ENCODE measurements at places on chromosomes 7 and 10.

DNA sequence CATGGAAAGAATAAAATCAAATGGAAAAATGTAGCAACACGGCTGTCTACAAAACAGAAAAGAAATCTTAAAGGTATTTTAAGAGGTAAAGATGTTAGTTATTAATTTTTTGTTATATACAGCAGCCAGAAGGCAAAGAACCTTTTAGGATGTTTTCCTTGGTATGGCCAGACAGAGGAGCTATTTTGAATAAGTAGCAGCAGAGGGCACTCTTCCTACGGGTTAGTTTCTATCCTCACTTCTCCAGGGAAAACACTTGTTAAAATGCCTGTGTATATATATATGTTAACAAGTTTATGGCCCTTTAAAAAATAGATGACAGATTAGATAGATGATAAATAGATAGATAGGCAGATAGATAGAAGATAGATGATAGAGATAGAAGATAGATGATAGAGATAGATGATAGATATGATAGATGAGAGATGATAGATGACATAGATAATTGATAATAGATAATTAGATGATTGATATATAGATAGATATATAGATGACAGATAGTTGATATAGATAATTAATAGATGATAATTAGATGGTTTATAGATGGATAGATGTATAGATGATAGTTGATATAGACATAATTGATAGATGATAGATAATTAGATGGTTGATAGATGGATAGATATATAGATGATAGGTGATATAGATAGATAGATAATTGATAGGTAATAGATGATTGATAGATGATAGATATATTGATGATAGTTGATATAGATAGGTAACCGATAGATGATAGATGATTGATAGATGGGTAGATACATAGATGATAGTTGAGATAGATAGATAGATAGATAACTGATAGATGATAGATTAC lies 57.8 kb upstream of the WIPF3 start:
- ATAC-seq = no peak

DNA sequence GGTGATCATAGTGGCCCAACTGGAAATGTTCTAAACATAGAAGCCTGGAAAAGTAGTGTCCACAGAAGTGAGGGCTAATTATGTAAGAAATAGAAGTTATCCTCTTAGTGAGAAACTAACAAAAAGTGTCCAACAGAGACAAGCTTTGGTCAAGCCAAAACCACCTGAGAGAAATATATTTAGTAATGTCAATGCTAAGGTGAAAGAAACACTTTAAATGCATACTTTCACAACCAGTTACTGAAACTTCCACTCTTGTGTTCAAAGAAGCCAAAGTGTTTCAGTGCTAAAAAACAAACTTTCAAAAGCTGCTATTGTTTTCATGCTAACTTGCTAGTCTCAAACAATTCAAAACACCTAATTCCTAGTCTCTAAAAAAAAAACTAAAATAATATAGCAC lies 18.1 kb downstream of the RAB11FIP2 start:
- no peak for ATAC-seq

DNA sequence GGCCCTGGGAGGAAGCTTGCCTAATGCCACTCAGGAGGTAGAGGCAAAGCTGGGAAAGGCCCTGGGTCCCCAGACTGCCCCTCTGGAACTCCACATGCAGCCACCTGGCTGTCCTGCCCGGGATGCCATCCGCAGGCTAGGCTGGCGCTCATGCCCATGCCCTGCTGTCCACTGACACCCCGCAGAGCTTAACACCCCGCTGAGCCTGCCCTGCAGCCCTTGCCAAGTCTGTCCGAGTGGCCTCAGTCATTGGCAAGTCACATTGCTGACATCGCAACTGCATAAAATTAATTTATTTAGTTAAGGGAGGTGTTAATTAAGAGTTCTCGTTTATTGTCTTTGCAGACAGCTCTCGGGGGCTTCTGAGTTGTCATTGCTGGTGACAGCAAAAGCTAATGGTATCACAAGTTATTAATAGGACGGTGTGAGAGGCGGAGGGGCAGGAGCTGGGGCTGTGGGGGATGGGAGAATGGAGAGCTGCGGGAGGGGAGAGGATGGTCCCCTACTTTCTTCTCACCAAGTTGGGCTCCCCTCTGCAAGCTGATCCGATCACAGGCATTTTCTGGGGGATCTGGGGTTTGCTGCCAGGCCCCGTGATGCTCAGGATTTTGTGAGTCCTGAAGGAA lies 55.6 kb upstream of the PCBD1 start:
- ATAC-seq = no peak

- ATAC-seq = no peak
Observed at GRCh38 chr10:131162866-131163843, 148.4 kb downstream of the TCERG1L start.

DNA sequence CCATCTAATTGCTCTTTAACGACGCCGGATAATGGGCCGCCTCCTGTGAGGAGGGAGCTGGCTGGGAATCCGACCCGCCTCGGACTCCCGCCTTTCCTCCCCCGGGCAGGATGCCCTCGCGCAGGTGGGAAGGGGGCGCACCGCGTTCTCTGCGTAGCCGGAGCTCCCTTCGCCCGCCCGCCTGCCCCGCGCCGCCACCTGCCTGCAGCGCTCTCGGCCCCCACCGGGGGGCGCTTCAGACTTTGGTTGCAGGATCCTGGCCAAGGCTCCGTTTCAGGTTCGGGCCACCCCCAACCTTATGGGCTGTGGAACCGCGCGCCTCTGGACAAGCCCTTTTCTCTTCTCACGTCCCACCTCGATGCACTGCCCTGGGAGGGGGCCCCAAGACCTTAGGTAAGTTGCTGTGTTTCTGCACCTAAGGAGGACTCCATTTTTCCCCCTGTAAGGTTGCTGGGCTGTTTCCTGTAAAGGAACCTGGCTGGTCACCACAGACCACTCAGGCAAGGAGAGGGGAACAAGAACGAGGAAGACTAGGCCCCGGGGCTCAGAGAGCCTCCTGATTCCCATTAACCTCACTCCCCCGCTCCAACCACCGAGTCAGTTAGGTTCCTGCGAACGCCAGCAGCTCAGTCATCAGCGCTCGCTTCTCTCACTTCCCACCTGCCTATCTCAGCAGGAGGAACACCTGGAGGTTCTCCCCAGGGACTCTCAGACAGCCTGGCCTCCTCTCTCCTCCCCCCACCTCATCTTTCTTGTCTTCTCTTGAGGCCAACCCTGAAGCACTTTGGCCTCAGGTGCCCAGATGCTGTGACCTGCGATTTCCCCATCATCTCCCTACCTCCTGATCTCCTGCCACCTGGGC lies 11.3 kb upstream of the KAZALD1 start:
- ATAC-seq = peak; percentile 64

DNA sequence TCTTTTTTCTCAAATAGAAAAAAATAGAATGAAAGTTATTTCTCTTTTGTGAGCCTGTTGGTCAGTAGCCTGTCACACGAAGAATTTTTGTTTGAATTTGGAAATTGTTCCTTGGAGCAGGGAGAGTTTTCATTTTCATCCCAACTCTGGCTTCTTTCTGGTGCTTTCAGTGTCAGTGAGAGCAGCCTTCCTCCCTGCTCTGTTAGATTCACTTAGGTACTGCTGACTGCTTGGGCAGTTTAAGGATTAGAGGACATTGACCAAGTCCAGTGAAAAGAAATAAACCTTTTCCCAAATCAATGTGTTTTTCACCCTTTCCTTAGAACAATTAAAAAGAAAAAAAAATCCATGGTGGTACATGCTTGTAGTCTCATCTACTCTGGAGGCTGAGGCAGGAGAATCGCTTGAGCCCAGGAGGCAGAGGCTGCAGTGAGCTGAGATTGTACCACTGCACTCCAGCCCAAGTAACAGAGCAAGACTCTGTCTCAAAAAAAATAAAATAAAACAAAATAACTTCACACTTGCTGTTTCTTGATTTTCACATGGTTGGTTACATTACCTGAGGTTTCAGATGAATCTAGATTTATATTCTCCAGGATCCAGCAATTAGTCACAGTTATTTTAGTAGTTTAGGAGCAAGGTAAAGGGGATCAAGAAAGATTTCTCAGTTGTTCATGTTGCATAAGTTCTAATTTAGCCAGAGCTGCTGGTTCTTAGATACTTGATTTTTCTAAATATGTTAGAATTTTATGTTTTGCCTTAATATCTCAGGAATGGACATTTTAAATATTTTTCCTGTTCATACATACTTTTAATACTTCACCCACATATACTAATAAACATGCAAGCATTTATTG lies 63.1 kb downstream of the ZNRF2 start:
- no peak for ATAC-seq

GRCh38 chr10:74898201-74898976 lies 72.0 kb downstream of the KAT6B start:
- peak; percentile 60 for ATAC-seq

DNA sequence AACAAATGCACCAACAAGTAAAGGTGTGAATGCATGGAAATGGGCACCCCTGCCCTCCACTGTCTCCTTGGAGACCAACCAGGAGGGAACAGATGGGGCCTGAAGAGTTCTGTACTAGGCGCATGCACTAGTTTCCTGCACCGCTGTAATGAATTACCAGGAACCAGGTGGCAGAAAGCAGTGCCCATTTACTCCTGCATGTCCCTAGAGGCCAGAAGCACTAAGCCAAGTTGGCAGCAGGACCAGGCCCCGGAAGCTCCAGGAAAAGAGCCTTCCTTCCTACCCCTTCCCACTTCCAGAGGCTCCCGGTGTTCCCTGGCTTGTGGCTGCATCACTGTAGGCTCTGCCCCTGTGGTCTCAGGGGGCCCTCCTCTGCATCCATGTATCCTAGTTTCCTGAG lies 237.5 kb upstream of the PPP2R2D start:
- no peak for ATAC-seq

Measured in stimulated activated memory B cell treated with anti-CD40 and anti-IgM and Interleukin-4, amounts not matched to agents 10 μg/mL and 1 μg/mL and 100 μg/mL, for 72 hours (primary cell).